ENCODE measurements at places on chromosomes 13 and 19. TPM values are rescaled to one million over a fixed set of nuclear protein-coding genes. Genes with fewer than 3 reads are reported as not detected.

Gene NKG7
- total RNA-seq, result not detected

Gene LYPD5
- 3.1 TPM for total RNA-seq

Gene PAN3
- total RNA-seq, result 15.1 TPM

Gene LACC1
- 6.1 TPM for total RNA-seq

Gene NANOS2
- not detected for total RNA-seq

Gene ZNF135
- total RNA-seq, result 1.0 TPM

Gene WDR62
- total RNA-seq, result 5.4 TPM

Gene CYP2B6
- total RNA-seq, result not detected

Gene ZNF574
- total RNA-seq, result 16.1 TPM

Gene IFI30
- total RNA-seq, result 15.6 TPM

Gene COL5A3
- total RNA-seq, result 3.7 TPM

Gene HIPK4
- total RNA-seq, result not detected

Gene OBI1
- total RNA-seq, result 10.4 TPM

Gene SHC2
- 0.07 TPM for total RNA-seq

Gene DHDH
- total RNA-seq, result 0.33 TPM

Gene CD70
- 0.35 TPM for total RNA-seq

Gene COL4A2
- total RNA-seq, result 154 TPM

Gene PNMA8B
- 0.28 TPM for total RNA-seq

Gene WASF3
- total RNA-seq, result 3.3 TPM

Gene GYS1
- total RNA-seq, result 69.1 TPM

Gene PHLDB3
- total RNA-seq, result 41.0 TPM

Gene CHST8
- not detected for total RNA-seq

Gene ZNF575
- 0.28 TPM for total RNA-seq

Gene TEX101
- total RNA-seq, result not detected

Gene CYP4F2
- 0.14 TPM for total RNA-seq

Gene ALKBH6
- total RNA-seq, result 48.2 TPM

Gene APC2
- 0.07 TPM for total RNA-seq

Gene CYP2A6
- not detected for total RNA-seq

Gene FPR3
- not detected for total RNA-seq

Gene GPR32
- not detected for total RNA-seq

Gene TTC9B
- not detected for total RNA-seq

Gene PALM
- total RNA-seq, result 6.7 TPM

Gene SULT2A1
- total RNA-seq, result not detected

Gene PCDH17
- not detected for total RNA-seq

Gene INSL3
- not detected for total RNA-seq

Gene TSEN34
- 160 TPM for total RNA-seq

Gene CASP14
- not detected for total RNA-seq

Gene MBD3
- 122 TPM for total RNA-seq

Gene PCDH8
- total RNA-seq, result not detected

Gene DIRAS1
- total RNA-seq, result not detected

Gene ZNF177
- total RNA-seq, result 0.70 TPM

Gene ZNF677
- total RNA-seq, result 7.7 TPM

Gene ANGPTL8
- total RNA-seq, result not detected

Gene ZNF790
- total RNA-seq, result 6.2 TPM

Gene VSIG10L
- total RNA-seq, result 6.3 TPM

Gene RNF113B
- not detected for total RNA-seq

Gene CPT1C
- total RNA-seq, result 2.1 TPM

Gene ADGRE2
- total RNA-seq, result 3.5 TPM

Gene ZNF793
- total RNA-seq, result 3.0 TPM

Gene MISP3
- 2.3 TPM for total RNA-seq

Gene WDR83
- 6.2 TPM for total RNA-seq

Gene KL
- not detected for total RNA-seq

Gene KLHL1
- not detected for total RNA-seq

Gene KLK7
- 65.1 TPM for total RNA-seq

Gene RASGRP4
- not detected for total RNA-seq
